NCI-H146 (cell line): ENCODE measurements at places on chromosomes 1 and 21.

GRCh38 chr21:41207401-41208375 is 39.7 kb downstream of the BACE2 start:
- DNase-seq: no peak

GRCh38 chr1:226971765-226972164 is 31.7 kb downstream of the COQ8A start:
- no peak for DNase-seq

- no peak for DNase-seq
Observed at GRCh38 chr1:151807131-151807530, 1.9 kb upstream of the LINGO4 start.

GRCh38 chr1:68503085-68503484 is 6.2 kb upstream of the DEPDC1 start:
- DNase-seq: no peak

DNA sequence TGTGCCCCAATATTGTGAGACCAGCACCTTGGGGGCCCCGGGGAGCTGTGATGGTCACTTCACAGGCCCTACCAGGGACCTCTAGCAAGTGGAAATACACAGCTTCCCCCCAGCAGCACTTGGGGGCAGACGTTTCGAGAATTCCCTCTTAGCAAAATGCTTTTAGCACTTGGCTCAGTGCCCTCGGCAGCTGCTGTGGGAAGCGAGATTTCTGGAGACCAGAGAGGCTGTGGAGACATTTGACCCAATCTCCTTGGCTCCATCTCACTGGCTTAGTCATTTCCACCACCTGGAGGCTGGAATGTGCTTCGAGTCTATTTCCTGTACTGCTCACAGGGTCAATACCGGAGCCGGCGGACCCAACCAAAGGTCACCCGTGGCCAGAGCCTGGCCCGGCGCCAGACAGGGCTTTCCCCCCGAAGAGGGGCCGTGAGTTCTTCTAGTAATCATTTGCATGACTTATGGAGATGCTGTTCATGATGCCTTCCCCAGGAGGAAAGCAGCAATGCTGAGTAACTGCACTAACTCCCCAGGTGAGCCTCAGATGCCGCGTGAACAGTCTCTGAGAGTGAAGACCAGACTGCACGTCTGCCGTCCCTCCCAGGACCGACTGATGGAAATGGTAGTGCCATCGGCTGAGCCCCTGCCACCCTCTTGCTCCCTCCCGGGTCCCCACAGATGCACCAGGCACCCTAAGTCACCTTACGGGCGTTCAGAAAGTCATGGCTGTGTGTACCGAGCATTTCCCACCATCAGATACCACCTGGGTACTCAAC is 4.4 kb upstream of the C2CD2 start:
- no peak for DNase-seq

DNA sequence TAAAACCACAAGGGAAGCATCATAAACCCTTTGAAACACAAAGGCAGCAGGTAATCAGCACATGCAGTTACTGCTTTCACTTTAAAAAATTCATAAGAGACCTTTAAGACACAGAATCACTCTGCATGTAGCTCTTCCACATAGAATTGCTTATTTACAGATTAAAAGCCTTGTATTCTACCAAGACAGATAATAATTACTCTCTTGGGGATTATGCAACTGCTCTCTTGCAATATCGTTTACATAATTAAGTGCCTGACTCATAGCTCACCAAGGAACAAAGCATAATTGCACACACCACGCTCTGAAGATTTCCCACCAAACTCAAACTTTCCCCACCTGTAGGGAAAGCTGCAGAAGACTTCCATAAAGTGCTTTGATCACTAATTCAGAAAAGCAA is 87.9 kb downstream of the VAV3 start:
- DNase-seq: no peak

DNA sequence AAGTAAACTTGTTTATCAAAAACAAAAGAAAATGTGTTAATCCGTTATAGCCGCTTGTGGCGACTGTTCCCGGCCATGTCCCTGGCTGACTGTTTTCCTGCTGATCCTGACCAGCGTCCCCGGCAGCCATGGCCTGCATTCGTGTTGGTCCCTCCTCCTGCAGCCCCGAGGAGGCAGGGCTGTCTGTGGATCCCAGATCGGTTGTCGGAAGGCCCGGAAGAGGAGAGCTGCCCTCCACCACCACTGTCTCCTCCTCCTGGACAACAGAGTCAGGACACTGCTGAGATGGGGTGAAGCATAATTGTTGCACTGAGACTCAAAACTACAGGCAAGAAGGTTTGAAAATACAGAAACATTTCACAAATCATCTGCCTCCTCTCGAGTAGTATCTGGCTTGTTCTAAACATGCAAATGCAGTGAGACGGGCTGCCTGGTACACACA is 3.6 kb upstream of the MXRA8 start:
- no peak for DNase-seq

GRCh38 chr21:31107176-31107785 is 69.0 kb upstream of the KRTAP19-8 start:
- DNase-seq: no peak

GRCh38 chr1:11486231-11487009 is 7.5 kb downstream of the DISP3 start:
- DNase-seq: no peak
